Caudate nucleus (tissue), 63 donors: ENCODE measurements at places on chromosomes 13 and 19.

DNA sequence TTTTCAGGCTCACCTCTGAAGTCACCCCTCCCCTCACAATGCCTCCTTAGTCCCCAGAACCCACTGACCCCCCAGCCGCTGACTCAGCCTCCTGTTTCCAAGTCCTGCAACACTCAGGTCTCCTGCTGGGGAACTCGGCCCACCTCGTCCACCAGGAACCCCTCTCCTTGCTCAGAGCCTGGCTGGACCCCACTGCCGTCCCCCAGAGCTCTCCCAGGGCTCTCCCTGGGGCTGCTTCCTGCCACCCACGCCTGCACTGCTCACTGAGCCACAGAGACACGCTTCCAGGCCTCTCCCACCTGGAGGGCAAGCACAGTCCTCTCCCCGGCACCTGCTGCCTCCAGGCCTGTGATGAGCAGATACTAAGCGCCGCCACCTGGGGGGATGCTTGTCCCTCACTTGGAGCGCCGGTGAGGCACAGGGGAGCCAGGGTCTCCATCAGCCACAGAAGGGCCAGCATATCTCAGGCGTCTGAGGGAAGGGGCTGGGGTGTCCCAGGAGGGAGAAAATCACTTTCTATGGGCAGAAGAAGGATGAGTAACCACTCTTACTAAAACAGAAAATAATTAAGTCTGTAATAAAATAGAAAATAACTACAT, 53.8 kb downstream of the KLF2 start:
- DNase-seq, result no peak

DNA sequence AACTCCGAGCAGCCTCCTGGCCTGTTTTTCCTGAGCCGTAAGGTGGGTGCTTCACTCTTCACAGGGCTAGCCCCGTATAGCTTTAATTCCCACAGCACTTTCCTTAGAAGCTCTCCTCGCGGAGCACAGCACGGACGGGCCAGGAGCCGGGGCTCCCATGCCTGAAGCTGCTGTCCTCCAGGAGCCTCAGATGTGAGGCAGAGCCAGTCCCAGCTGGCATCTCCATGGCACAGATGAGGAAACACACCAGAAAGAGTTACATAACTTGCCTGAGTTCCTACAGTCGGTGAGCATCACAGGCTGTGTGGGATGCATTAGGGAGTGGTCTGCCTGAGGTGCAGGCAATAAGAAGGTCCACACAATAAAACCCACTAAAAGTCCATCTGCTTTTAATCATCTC, 118.5 kb downstream of the ATP8A2 start:
- no peak for DNase-seq

DNA sequence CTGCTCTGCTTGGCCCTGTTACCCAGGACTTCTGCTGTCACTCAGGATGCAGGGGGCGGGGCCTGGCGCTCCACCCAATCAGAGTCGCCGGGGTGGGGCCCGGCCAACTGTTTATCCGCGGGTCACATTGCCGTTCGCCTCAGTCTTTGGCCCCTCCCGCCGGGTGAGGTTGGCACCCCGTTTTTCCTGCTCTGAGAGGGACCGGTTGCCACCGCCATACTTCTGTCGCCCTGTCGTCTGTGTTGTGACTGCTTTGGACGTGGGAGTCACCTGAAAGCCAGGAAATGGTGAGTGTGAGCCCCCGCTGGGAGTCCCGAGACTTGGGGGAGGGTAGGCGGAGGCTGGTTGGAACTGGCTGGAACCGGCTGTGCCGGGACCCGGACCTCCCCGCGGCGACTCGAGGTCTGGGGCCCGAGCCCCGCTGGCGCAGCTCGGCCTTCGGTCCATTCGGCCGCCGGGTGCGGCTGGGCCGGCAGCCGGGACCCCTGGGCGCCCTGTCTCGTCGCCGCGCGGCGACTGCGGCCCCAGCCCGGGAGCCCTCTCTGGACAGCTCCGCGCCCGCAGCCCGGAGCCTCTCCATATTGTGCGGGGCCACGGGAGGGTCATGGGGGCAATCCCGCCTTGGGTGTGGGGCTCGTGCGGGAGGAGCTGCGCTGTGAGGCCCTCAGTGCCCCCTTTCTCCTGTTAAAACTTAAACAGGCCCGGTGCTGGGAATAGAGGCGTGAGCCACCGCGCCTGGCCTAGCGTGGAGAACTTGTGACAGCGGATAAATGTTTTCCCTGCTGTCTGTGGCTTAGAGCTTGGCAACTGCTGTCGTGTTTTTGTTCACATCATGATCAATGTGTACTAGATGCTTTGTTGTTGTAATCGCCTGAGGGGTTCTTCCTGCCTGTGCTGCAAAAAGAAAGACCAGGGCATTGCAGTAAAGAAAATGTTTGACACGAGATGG, at the start of gene ZNF844:
TSS of gene ZNF844 (plus strand) at position 142 of the 949 bp plus-strand sequence. CDS start at position 285, 143 bp downstream.
- DNase-seq, result peak; percentile 97

GRCh38 chr13:63041640-63042414, 1626.2 kb upstream of the PCDH20 start:
- no peak for DNase-seq

GRCh38 chr13:37225414-37226070, 120.1 kb upstream of the CSNK1A1L start:
- no peak for DNase-seq

DNA sequence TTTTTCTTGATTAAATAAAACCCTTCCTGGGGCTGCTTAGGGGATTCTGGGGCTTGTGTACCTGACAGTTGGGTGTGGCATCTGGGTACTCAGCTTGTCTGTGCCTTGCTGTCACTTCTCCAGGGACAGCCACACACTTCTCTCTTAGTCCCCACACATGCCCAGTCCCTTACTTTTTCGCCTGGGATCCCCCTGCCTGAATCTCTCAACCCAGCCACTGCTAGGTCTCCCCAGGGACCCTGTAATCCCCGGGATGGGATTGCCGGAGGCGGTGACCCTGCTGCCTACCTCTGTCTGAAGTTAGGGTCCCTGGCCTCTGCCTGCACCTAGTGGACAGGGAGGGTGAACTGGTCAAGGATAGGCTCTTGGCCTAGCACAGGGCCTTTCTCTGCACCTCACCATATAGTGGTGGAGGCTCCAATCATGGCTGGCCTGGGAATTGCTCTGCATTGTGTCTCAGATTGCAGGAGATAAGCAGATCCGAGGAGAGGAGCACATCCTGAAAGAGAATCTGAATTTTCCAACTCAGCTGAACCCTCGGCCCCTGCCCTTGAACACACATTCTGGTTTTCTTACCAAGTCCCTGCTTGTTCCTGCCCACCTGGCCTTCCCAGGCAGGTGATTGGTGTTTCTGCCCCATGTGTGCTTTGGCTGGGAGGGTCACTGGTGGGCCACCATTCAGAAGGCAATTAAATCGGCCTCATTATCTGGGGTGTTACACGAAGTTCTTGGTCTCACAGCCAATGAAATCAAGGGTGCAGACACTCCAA, 8.7 kb upstream of the ZNF492 start:
- no peak for DNase-seq

DNA sequence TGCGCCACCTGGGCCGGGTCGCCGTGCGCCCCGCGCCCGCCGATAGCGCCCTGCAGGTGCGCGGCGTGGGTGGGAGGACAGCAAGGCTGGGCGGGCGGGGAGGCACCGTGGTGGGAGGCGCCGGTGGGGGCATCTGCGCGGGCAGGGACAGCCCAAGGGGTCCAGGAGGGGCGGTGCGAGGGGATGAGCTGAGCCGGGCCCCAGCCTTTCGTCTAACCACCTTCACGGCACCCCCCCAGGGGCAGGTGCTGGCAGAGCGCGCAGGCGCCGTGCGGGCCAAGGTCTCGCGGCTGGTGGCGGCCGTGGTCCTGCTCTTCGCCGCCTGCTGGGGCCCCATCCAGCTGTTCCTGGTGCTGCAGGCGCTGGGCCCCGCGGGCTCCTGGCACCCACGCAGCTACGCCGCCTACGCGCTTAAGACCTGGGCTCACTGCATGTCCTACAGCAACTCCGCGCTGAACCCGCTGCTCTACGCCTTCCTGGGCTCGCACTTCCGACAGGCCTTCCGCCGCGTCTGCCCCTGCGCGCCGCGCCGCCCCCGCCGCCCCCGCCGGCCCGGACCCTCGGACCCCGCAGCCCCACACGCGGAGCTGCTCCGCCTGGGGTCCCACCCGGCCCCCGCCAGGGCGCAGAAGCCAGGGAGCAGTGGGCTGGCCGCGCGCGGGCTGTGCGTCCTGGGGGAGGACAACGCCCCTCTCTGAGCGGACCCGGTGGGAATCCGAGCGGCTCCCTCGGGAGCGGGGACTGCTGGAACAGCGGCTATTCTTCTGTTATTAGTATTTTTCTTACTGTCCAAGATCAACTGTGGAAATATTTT, 3.1 kb downstream of the KISS1R start:
- DNase-seq, result no peak

- no peak for DNase-seq
Measured at GRCh38 chr13:78636495-78636894, 22.5 kb downstream of the OBI1 start.

DNA sequence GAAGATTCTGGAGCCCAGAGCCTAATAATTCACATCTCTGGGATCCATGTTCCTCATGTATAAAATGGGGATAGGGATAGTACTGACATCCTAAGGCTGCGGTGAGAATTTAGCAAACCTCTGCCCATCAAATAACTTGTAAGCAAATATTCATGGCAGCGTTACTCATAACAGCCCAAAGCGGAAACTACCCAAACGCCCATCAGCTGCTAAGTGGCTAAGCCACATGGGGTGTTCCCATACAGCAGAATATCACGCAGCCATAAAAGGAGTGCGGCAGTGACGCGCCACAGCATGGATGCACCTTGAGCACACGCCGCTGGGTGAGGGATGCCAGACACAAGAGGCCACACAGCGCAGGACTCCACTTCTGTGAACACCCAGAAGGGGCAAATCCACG, 19.7 kb downstream of the VRK3 start:
- DNase-seq, result no peak

DNA sequence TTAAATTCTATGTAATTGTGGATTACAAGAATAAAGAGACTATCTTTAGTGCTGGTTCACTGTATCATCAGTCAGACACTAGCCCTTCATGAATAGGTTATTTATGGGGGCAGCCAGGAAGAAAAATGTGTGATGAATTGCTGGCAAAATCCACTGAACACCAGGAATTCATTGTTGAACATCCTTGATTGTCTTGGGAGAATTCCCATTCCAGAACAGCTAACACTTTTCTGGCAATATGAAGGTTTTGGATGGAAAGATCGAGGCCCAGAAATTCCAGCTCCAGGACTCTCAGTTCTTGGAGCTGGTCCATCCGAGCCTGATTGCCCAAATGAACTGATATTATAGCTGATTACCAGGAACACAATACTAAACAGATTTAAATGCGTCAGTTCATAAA, 11.5 kb upstream of the SPART start:
- DNase-seq, result no peak

- no peak for DNase-seq
Measured at GRCh38 chr19:4415352-4415751, 12.9 kb downstream of the CHAF1A start.

DNA sequence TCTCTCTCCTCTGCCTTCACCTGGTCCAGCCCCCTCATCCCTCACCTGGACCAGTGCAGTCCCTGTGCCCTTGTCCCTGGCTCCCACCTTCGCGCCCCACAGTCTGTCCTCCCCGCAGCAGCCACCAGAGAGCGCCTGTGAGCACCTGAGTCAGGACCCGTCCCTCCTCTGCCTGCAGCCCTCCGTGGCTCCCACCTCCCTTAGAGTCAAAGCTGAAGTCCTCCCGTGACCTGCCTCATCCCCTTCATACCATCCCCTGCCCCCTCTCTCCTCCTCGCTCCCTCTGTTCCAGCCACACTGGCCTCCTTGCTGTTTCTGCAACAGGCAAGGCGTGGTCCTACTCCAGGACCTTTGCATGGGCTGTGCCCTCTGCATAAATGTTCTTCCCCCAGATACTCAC, 10.3 kb downstream of the CELF5 start:
- no peak for DNase-seq

GRCh38 chr13:62850331-62850730, 1434.7 kb upstream of the PCDH20 start:
- no peak for DNase-seq

DNA sequence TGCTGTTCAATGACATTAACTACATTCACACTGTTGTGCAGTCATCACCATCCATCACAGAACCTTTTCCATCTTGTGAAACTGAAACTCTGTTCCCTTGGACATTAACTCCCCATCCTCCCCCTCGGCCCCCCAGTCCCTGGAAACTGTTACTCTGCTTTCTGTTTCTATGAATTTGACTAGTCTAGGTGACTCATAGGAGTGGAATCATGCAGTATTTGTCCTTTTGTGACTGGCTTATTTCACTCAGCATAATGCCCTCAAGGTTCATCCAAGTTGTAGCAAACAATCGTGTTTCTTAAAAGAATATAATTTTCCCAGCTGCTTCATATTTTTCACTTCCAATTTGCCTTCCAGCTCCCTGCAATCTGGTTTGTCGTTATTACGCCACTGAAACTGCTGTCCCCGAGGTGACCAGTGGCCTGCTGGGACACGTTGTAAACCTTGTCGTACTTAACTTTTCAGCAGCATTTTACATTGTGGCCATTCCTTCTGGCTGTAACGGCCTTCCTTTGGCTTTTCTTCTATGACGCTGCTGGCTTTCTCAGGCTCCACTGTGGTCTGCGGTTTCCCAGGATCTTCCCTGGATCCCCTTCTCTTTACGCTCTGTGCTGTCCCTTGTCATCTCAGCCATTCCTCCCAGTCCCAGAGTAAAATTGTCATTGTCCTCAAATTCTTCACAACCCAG, 74.0 kb downstream of the DHRS12 start:
- DNase-seq, result no peak

DNA sequence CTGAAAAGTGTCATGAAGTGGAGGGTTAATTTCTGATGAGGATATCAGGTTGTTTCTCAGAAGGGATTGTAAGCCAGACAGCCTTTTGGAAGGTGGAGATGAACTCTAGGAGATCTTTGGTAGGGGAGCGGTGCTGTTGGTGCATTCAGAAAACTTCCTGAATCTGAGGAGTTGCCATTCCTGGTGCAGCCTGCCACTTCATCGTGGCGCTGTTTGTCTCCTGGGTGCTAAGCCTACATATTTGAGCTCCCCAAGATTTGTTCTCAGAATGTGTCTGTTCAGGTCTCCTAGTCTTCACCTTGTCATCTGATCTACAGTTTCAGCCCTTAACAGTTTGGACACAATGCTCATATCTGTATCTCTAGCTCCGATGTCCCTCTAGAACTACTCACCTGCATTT, 285.6 kb downstream of the MTUS2 start:
- DNase-seq, result no peak

GRCh38 chr19:56596676-56597075, 1.6 kb downstream of the ZNF71 start:
- no peak for DNase-seq

DNA sequence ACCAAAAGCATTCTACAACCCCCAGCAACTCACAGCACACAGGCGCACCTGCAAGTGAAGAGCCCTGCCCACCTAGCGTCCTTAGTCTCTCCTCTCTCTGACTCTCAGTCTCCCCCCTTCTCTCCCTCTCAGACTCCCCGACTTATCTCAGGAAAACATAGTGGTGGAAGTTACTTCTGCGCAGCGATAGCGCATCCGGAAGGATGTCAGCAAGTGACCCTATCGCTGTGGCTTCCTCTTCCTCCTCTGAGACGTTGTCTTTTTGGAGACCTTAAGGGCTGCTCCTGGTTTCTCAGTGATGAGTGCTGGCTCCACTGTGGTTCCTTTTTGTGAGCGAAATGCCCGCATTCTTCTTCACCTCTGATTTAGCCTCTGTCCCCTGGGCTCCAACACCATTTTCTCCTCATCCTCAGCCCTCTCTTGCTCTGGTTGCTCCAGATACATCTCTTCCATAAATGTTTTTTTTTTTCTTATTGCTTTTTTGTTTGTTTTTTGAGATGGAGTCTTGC, 1.4 kb upstream of the YIF1B start:
- peak; percentile 5 for DNase-seq
